ENCODE measurements at places on chromosomes 5 and 9.

GRCh38 chr9:86965636-86966395 lies 18.5 kb upstream of the GAS1 start:
- no peak for DNase-seq

GRCh38 chr9:21862871-21863270 lies 60.4 kb downstream of the MTAP start:
- no peak for DNase-seq

GRCh38 chr9:70020217-70020616 lies 23.4 kb upstream of the MAMDC2 start:
- no peak for DNase-seq

- no peak for DNase-seq
Observed at GRCh38 chr5:174828804-174829510, 104.6 kb downstream of the MSX2 start.

DNA sequence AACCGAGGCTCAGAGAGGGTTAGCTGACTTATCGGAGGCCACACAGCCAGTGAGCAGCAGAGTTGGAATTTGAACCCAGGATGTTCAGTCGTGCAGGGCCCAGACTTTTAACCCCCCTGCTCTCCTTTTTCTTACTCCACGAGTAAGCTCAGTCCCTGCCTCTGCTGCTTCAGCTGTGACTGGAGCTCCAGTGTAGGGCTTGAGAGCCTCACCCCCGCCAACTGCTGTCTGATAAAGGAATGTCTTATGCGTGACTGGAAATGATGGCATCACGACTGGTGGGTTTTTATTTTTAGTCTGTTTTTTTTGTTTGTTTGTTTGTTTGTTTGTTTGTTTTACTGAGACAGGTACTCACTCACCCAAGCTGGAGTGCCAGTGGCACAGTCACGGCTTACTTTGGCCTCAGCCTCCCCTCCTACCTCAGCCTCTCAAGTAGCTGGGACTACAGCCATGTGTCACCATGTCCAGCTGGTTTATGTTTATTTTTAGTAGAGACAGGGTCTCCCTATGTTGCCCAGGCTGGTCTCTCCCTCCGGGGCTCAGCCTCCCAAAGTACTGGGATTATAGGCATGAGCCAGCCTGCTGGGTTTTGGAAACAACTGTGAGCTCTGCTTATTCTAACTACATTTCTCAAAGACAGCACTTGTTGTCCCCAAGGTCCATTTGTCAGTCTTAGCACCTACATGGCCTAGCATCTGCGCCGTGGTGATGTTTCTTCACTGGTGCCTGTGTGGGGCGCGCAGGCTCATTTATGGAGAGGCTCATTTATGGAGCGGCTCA lies 52.5 kb upstream of the NCS1 start:
- DNase-seq: peak; percentile 5

GRCh38 chr9:121071756-121072421 lies 2.9 kb upstream of the CNTRL start:
- DNase-seq: peak; percentile 45

DNA sequence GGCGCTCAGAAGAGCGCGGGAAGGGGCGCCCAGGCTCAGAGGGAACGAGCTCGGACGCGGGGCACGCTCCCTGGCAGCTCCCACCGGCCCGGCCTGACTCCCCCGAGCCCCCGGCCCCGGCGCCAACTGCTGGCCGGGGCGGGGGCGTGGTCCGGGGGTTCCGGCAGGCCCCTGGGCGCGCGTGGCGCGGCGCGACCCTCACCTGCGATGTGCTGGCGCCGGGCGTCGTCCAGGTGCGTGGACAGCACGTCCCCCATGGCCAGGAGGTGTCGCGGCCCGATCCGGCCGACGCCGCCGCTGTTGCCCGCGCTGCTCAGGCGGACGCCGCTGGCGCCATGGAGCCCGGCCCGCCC lies 43.5 kb upstream of the STXBP1 start:
- no peak for DNase-seq

- no peak for DNase-seq
Observed at GRCh38 chr9:137355761-137356365, 53.8 kb upstream of the NRARP start.

DNA sequence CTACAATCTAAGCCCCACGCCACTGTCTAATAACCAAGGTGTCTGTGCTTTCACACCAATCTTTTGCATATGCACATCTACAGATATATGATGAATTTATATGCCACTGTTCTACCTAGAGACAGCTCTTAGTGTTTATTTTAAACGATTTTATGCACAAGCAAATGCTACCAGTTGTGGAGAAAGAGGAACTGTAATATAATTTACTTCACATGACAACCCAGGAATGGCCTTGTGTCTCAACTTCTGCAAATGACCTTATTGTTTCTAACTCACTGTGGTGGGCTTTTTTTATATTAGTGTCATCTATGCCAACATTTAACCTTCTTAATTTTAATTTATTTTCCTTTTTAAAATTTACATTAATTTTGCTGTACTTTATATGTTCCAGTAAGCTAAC lies 531.1 kb upstream of the TLE4 start:
- DNase-seq: no peak

DNA sequence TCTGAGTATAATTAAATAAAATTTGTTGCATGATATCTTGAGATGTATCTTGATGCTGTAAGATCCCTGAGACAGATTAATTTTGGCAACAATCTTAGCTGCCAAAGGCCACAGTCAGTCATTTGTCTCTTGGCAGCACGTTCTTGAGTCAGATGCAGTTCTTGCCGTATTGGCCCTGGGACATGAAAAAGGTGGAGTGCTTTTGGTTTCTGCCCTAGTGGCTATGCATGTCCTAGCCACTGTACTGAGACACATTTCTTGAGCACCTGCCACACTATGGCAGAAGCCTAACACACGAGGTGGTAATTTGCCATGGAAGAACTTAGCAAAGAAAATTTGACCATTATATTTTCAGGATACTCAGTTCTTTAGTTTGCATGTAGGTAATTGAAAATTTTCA lies 45.0 kb upstream of the PHF2 start:
- no peak for DNase-seq

DNA sequence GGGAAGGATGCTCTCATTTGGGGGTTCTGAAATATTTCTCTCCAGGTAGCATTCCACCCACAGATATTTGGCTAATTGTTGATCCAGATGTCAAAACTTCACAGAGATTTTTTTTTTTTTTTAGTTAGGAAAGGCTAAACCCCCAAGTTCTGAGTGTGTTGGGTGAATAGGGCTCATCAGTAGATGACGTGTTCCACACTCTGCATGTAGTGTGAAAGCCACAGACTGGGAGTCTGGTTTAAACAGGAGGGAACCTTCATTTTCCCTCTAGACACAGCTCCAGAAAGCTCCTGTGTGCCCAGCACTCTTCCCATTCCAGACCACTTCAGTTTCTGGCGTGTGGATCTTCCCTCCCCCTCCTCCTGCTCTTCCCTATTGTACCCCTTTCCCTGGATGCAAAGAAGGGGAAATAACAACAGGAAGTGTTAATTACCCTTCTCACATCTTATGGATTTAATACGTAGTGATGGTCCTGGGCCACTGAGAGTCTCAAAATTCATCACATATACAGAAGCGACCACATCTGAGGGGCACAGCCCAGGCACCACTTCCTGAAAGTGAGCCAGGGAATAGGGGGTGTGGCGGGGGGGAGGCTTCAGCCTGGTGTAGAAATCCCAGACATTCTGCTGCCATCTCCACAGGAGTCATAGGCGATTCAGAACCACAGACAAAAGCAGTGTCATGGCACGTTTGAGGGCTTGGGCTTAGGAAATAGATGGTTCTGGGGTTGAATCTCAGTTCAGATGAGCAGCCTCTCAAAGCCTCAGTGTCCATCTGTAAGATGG lies 65.1 kb downstream of the DAP start:
- no peak for DNase-seq

GRCh38 chr5:9775339-9775738 lies 145.2 kb upstream of the TAS2R1 start:
- DNase-seq: no peak

DNA sequence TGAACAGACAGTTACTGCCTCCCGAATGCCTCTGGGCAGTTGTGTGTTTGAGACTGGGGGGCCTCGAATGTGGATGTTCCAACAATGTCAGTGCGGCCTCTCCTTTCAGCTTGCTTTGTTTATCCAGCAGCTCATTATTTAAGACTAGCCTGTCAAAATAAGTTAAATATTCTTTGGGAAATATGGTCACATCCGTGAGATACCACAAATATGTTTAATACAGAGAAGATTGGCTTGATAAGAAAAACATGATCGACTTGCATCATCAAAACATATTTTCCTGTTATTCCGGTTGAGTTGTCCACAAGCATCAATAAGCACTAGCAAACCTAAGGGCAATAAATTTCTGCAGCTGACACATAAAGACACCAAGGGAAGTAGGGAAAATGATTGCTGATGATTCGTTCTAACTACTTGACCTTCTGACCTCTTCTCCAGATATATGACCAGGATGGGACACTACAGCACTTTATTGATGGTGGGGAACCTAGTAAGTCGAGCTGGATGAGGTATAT lies 66.5 kb downstream of the PRDM6 start:
- DNase-seq: no peak

- no peak for DNase-seq
Observed at GRCh38 chr5:466661-467310, 23.8 kb downstream of the EXOC3 start.

GRCh38 chr9:95316794-95317118 lies 753 bp downstream of the FANCC start:
- DNase-seq: peak; percentile 93

DNA sequence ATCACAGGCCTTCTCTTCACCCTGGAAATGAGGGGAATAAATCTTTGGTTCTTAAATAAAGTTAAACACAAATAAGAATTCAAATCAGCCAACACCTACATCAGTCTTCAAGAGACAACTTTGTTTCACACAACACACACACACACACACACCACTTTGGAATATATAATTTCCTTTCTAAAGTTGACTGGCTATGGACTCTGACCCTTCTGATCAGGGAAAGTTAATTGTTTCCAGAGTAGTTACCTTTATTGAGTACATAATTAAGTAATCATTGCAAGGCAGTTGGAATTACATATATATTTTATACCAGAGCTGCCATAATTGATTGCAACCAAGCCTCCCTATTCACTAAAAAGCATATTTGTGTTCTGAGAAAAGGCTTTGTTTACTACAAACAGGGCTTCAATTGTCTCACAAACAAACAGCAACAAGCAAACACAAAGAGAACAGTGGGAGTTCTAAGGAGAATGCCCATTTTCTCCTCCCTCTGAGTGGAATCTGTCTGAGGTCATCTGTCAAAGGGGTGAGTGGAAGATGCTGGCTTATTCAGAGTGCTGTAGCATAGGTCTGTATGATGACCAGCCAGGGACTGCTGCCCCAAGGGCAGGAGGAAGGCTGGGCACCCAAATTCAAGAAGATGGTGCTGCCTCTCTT lies 136.6 kb downstream of the SEMA6A start:
- DNase-seq: no peak

GRCh38 chr9:10009401-10009800 lies 603.4 kb downstream of the PTPRD start:
- DNase-seq: no peak

DNA sequence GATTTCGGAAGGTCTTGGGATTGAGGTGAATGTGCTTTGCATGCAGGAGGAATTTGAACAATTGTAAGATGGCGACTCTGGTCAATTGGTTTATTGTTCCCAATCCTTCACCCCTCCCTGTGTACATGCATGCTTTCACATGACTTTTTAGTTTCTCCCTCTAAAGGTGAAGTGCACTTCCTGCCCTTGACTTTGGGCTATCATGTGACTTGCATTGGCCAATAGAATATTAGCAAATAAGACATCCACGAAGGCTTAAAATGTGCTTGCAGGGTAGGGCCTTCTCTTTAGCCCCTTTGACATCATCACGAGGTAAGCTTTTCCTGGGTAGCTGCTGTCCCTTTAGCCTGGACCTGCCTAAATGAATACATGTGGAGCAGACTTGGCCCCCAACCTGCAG lies 8.1 kb upstream of the ZBTB43 start:
- DNase-seq: no peak
